ENCODE measurements at places on chromosomes 12 and 14.

DNA sequence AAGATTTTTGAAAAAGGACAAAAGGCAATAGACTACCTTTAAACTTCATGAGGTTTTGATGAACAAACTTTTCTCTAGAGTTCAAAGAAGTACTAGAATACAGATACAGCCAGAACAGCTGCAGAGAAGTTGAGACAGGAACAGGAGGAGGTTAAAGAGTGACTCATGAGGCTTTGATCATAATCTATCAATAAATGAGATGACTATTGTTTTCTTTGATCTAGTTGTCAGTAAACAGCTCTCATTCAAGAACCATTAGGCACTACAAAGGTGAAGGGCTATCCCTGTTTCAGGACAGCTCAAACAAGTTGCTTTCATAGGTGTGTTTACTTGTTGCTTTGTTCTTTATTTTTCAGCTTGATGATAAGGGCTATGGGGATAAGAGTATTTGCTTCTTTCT is 2.4 kb downstream of the WASHC3 start:
- DNase-seq: no peak

DNA sequence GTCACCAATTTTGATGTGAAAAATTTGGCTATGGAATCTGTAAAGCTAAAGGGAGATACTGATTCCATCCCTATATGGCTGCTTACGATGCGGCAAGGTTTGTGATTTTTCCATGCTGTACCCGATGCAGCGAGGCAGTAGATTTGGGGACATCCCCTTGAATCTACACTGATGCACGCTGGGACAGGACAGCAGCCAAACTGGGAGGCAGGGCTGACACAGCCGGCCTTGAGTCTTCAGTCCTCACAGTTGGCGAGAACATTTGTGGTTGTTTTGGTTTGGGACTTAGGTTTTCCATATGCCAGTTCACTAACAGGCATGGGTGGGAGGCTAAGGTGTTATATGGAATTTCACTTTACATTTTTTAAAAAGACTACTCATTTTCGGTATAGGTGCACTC is 3.8 kb downstream of the GALNT16 start:
- DNase-seq: no peak

DNA sequence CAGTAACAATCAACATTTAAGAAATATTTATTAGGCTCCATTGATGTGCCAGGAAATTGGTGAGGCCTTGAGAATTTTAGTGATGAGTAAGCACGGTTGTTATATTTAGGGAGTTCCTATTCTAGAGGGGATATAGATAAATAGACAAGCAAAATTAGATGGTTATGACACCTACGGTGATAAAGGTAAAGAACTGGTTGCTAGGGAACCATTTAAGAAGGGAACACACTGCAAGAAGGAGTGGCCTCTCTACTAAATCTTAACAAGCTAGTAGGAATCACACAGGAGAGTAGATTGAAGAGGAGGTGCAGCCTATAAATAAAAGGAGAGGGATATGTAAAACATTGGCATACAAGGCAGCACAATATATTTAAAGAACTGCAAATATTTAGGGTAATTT is 155.2 kb downstream of the LRIG3 start:
- no peak for DNase-seq

GRCh38 chr14:23444314-23444713 is 8.9 kb upstream of the MYH7 start:
- DNase-seq: no peak

DNA sequence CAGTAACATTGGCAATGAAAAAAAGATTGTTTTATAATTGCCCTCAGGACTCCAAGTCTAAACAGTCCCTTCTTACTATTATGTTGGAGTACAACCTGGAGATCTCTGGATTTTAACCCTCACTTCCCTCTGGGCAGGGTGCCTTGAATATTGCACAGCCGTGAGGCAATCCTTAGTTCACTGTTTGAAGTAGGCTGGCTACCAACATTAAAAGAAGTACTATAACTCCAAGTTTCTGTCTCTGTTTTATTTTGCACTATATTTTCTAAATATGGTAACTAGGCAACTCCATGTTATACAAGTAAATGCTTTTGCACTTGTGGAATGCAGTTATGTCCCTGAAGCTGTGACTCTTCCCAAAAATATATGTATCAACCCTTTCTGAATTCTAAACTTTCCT is 490.7 kb downstream of the EGLN3 start:
- DNase-seq: no peak

GRCh38 chr14:95577067-95577800 is 42.4 kb downstream of the GLRX5 start:
- no peak for DNase-seq

DNA sequence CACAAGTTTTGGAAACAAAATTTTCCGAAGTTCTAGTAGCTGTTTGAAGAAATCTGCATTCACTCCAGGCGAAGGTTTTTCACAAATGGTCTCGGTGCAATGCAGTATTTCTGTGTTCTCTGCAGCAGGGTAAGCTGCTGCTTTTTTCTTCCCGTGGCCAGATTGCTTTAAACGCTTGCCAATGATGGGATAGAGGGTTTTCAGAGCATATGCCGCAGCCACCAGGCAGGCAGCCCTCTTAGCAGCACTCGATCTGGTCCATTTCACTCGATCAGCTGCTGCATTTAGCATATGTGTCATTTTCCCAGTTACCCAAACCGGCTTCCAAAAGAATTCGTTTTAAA is 315 bp downstream of the ABCD2 start:
- DNase-seq: no peak

DNA sequence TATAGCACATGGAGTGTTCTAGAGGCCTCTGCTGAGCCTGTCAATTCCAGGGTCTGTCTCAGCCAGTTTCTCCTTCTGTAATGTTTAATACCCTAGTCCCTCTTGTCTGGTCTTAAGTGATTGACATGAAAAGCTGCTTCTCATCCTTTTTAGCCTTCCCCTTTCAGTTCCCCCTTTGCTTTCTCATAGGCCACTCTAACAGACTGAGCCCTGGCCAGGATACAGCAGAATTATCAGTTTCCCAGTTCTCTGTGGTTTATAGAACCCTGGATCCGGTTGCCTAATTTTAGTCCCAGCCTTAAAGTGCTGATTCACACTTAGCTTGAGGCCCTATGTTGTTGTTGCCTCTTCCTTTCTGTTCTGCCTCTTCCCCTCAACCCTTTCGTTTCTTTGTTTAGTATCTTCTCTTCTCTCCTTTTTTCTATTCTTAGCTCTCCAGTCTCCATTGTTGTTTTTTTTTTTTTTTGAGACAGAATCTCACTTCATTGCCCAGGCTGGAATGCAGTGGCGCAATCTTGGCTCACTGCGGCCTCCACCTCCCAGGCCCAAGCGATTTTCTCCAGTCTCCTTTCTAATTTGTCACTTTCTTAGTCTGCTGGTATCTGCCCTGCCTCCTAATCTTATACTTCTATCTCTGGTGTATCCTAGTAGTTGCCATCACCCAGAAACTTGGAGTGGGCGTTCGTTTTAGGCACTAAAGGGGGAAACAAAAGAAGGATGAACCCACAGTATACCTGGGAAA is 2.9 kb upstream of the BIN2 start:
- no peak for DNase-seq

DNA sequence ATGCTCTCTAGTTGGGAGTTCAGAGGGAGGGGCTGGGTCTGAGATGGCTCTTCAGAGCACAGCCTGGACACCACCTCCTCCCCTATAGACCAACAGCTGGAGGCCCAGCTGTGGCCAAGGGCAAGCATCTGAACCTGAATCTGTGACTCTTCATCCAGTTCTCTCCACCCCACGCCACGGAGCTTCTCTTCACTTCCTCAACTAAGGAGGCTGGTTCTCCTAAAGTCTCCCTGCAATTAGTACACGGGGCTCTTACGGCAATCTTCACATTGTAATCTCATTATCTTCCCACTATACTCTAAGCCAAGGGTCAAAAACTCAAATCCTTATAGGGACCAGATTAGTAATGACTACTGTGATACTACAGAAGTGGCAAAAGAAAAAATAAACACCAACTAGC is 9.8 kb downstream of the NRDE2 start:
- DNase-seq: no peak

- no peak for DNase-seq
Measured at GRCh38 chr12:109795023-109795422, 38.2 kb downstream of the TRPV4 start.
